ENCODE measurements at places on chromosomes 2 and 18.

DNA sequence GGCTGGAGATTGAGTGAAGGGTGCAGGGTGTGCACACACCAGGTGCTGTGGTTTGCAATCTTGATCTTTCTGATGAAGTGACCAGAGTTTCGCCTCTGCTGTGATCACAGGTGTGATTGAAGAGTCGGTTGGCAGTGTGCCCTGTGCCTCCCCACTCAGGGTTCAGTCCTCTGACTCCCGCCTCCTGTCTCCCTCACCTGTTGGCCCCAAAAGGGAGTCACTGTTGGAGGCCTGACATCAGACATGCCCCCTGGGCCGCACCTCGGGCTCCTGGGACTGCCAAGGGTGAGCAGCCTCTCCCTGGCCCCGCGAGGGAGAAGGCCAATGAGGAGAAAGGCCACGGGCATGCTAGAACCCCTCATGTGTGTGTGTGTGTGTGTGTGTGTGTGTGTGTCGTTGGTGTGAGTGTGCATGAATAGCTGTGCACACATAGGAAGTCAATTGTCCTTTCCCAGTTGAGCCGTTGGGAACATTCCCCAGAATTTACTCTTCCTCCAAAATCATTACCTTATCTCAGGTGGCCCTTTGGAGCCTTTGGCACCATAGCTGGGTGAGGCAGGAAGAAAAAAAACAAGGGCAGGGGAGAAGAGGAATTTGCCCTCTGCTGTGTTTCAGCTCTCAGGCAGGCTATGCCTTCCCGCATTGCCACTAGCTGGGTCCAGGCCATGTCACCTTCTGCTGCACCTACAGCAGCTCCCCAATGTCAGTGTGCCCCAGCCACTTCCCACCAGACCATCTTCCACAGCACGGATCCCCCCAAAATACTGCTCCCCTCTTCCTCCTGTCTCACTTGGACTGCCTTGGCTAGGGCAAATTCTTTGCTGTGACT, 78.1 kb upstream of the LAPTM4A start:
- DNase-seq: no peak
- H3K27ac ChIP-seq: no peak overlapping the region
- H3K4me3 ChIP-seq: no peak overlapping the region
- peaks cover 8% of the 10 kb centered on the region for H3K27me3 ChIP-seq

DNA sequence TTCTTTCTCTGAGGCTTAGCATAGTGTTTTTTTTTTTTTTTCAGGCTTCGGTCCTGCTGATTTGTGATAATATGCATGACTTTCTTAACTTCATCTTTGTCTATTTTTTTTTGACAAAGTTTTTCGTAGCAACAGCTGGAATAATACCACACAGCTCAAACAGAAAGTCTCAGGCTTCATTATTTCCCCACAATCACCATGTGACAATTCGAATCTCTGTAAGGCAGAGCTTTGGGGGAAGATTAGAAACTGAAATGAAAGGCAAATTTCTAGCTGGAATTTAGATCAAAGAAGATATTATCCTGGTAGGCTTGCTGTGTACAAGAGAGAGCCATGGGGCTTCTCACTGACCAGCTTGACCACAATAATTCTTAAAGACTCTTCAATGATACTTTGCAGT, 12.2 kb upstream of the CD28 start:
- H3K27me3 ChIP-seq: no peaks in the 10 kb centered on the region
- H3K27ac ChIP-seq: no peak overlapping the region
- H3K4me3 ChIP-seq: no peak overlapping the region
- H3K36me3 ChIP-seq: no peaks in the 10 kb centered on the region

DNA sequence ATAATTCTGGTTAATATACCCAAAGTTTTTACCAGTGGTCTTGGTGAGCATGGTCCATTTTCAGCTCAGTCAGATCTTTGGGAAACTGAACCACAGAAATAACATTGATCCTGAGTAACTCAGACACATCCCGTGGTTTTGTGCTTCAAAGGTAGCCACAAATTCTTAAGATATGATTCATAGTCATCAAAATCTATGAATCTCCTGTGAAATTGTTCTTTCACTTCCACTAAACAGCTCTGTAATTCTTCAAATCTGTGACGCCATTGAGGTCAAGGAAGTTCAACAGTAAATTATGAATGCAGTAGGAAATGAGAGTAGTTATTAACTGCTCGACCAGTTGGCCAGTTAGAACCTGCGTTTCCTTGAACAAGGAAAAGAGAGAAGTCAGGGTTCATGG, 147.3 kb downstream of the IRS1 start:
- peaks cover 16% of the 10 kb centered on the region for H3K36me3 ChIP-seq
- peaks cover 1% of the 10 kb centered on the region for H3K27me3 ChIP-seq
- peak; percentile 90 for DNase-seq
- peak overlapping the region; percentile 93 for H3K27ac ChIP-seq
- peaks cover 70% of the 10 kb centered on the region for H3K4me1 ChIP-seq

DNA sequence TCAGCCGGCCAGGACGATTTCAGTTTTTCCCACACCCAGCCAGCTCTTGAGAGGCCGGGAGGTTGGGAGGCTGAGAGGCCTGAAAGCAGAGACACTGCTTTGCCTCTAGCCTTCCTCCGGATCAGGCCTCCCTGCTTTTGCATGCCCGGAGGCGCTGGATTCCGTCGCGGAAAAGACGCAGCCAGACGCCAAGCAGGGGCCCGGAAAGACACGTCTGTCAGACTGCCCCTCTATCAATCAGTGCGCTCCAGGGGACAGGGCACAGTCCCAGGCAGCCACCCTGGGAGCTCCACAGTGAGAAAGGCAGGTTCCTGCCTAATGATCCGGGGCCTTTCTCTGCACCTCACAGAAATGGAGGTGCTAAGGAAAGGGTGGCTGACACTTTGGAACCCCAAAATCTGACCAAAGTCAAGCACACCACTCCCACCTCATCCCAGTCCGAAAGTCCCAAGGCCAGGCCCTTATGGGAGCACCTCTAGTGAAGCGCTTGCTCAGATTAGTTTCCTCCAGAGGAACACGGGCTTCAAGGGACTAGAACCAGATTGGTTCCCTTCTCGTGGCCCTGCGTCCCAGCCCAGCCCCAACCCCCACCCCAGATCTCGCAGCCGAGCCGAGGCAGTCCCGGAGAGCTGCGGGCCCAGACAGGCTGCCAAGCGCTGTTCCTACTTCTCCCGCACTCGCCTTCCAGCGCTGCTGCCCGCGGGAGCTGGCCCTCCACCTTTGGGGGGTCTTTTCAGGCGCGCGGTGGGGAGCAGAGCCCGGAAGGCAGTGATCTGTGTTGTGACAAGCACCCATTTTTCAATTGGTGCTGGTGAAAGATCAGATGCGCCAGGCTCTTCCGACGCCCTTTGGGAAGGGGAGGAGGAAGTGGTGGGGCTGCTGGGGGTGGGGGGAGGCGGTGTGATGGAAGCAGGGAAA, 5.0 kb downstream of the DLX1 start:
- H3K4me1 ChIP-seq: peaks cover 73% of the 10 kb centered on the region
- H3K27ac ChIP-seq: peak overlapping the region; percentile 99
- peak overlapping the region; percentile 45 for H3K4me3 ChIP-seq
- H3K36me3 ChIP-seq: peaks cover 29% of the 10 kb centered on the region

- peaks cover 11% of the 10 kb centered on the region for H3K36me3 ChIP-seq
- peaks cover 33% of the 10 kb centered on the region for H3K4me1 ChIP-seq
- DNase-seq: no peak
- H3K27ac ChIP-seq: no peak overlapping the region
- peaks cover 14% of the 10 kb centered on the region for H3K27me3 ChIP-seq
These were observed 3.8 kb upstream of the IMP4 start for GRCh38 chr2:130338793-130339345.

GRCh38 chr18:2459886-2460285, 111.4 kb downstream of the METTL4 start:
- H3K4me1 ChIP-seq: peaks cover 20% of the 10 kb centered on the region
- peaks cover 17% of the 10 kb centered on the region for H3K36me3 ChIP-seq
- no peak overlapping the region for H3K27ac ChIP-seq
- peak; percentile 25 for DNase-seq
- H3K27me3 ChIP-seq: no peaks in the 10 kb centered on the region
- no peak overlapping the region for H3K4me3 ChIP-seq

DNA sequence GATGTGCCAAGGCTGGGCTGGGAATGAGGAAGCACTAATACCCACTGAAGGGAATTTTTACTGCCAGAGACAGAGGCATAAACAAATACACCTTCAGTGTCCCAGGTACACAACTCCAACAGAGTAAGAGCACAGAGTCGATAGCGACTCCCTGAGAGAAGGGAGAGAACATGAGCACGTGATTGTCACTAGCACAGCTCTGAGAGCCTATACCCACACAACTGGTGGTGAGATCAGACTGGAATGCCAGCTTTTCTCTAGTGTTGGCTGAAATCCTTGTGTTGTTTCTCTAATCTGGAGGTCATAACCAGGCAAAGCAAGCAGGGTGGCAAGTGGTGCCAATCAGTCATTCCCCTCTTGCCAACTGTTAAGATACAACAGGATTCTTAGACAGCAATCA, 377.2 kb downstream of the CNTNAP5 start:
- no peak overlapping the region for H3K27ac ChIP-seq
- no peak overlapping the region for H3K4me3 ChIP-seq
- no peaks in the 10 kb centered on the region for H3K36me3 ChIP-seq
- no peaks in the 10 kb centered on the region for H3K27me3 ChIP-seq
- DNase-seq: no peak

DNA sequence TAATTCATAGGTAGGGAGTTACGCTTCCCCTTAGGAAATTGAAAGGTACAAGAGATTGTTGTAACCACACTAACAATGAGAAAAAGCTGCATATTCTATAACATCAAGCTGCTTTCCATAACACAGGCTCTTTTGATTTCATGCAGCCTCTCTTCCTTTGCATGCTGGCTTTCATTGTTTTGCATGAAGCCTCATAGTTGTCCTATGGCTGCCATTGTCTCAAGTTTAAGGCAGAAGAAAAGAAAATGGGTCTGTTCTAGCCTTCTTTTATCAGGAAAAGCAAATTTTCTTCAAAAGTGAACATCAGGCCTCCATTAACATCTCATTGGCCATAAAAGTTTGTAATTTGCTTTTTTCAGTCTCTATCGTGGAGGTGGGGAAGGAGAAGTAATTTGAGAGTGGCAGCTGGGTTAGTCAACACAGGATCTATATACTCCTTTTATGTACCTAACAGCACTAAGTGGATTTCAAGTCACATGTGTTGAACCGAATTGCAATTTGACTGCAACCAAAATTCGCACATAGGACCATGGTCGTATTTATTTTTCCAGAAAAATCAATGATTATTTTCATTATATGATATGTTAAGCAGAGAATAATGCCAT, 248.5 kb upstream of the RND3 start:
- no peak overlapping the region for H3K4me3 ChIP-seq
- H3K27me3 ChIP-seq: peaks cover 1% of the 10 kb centered on the region

DNA sequence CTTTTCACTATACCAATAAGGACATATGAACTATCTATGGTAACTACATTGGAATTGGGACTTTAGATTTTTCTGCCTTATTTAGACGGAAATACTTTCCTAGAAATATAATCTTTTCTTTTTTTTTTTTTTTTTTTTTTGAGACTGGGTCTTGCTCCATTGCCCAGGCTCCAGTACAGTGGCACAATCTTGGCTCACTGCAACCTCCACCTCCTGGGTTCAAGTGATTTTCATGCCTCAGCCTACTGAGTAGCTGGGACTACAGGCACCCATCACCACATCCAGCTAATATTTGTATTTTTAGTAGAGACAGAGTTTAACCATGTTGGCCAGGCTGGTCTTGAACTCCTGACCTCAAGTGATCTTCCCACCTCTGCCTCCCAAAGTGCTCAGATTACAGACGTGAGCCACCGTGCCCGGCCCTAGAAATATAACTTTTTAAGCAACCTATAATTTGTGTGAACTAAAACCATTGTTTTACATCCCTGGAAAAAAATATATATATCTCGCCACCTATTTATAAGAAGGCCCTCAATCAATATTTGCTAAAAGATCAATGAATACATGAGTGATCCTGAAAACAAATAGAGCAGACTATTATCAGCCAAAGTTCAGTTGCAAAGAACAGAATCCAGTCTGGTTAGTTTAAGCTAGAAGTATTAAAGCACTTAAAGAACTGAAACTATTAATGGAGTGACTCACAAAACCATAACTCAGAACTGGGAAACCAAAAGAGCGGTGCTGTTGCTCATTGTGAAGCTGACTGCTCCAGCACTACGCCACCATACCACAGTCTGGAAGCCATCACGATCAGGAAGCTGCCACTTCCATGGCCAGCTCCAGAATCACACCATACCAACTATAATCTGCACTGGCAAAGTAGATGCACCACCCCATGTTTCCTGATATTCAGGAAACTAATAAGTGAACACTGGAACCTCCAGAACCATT, 8.4 kb upstream of the HNRNPLL start:
- DNase-seq: peak; percentile 54
- H3K27ac ChIP-seq: peak overlapping the region; percentile 74
- peak overlapping the region; percentile 61 for H3K4me3 ChIP-seq
- H3K4me1 ChIP-seq: peaks cover 49% of the 10 kb centered on the region
- H3K36me3 ChIP-seq: no peaks in the 10 kb centered on the region
- H3K27me3 ChIP-seq: peaks cover under 1% of the 10 kb centered on the region

DNA sequence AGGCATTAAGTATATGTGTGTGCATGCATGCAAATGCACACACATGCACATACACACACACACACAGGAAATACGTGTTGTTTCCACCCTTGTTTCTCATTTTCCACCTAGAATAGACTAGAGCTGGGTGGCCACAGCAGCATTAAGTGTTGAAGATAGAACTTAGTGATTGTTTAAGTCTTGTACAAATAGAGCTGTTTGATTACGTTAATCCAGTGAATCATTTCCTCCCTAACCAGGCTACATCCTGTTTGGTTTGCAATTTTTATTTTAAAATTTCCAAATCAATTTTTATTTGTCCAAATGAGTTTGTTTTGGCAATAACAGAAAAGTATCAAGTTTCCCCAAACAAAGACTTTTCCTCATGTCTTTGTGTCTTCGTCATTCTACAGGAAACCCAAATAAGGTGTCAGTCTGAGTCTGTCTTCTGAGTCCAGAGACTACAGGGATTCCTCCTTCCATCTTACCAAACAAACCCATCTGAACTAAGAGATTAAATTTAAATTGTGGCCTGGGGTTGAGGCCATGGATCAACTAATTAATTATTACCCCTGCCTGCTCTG, 74.6 kb upstream of the GALNT5 start:
- H3K4me1 ChIP-seq: peaks cover 73% of the 10 kb centered on the region
- no peaks in the 10 kb centered on the region for H3K27me3 ChIP-seq
- H3K36me3 ChIP-seq: peaks cover 11% of the 10 kb centered on the region
- H3K4me3 ChIP-seq: peak overlapping the region; percentile 61

GRCh38 chr2:200406379-200406778, 99.9 kb downstream of the SPATS2L start:
- peaks cover 47% of the 10 kb centered on the region for H3K36me3 ChIP-seq
- H3K27me3 ChIP-seq: peaks cover 3% of the 10 kb centered on the region
- no peak for DNase-seq
- peak overlapping the region; percentile 84 for H3K4me3 ChIP-seq
- peak overlapping the region; percentile 97 for H3K27ac ChIP-seq
